ENCODE measurements at places on chromosomes 3 and 15.

GRCh38 chr3:39467394-39468107 lies at the start of gene MOBP:
MOBP (plus strand) TSS chr3:39467680; CDS start chr3:39502070, 34,390 bp downstream.
- no peak for DNase-seq

DNA sequence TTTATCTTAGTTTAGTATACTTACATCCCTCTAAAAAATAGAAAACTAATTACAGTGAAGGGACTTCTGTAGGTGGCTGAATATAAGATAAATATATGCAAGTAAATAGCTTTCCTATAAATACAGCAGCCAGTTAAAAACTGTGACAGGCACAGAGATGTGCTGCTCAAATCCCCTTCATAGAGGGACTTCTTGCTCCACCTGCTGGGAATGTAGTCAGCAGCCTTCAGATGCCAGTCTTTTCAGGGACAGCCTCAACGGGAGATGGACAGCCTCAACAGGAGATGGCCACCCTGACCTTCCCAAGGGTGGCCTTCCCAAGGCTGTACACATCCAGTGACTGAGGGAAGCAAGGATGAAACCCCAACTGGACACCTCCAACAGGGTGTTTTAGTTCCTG lies 15.7 kb upstream of the PRR23E start:
- DNase-seq, result no peak

DNA sequence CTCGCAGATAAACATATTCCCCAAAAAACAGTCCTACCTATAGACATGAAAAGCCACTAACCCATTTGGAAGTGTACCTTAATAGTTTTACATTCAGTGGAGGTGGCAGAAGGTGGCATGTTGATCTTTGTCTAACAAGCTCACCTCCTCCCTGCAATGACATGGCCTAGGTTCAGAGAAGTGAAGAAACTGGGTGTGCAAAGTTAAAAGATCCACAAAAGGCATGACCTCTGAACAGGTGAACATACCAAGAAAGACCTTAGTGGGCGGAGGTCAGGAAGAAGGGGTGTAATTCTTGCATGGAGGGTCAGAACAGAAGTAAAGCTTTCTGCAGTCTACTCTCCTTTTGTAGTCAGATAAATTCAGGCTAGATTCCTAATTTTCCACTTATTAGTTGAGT lies 822 bp downstream of the MRPL3 start:
- DNase-seq, result no peak

- no peak for DNase-seq
These were observed 94.0 kb upstream of the THBS1 start for GRCh38 chr15:39486621-39487457.

DNA sequence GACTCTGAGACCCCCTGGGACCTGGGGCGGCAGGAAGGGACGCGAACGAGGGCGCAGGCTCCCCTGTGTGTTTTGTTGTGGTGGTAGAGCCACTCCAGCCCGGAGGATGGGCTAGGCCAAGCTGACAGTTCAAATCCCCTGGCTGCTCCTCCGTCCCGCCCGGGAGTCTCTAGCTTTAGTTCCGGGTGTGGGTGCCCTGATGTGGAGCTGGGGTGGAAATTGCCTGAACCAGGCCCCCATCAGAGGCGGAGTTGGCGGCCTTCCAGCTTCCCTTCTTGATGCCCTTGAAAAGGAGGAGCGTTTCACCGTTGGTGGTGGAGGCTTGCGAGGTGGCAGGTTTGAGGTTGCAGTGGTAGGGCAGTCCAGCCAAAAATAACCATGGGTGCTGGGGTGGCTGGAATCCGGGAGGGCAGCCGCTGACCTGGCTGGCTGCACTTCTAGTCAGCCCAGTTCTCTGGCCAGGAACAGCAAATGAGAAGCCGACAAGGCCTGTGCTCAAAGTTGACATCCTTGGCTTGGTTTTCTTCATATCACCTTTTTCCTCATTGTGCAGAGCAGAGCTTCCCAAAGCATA lies 817 bp downstream of the CLK3 start:
- peak; percentile 7 for DNase-seq

GRCh38 chr3:196274585-196274984 lies 12.9 kb downstream of the PCYT1A start:
- DNase-seq, result no peak

DNA sequence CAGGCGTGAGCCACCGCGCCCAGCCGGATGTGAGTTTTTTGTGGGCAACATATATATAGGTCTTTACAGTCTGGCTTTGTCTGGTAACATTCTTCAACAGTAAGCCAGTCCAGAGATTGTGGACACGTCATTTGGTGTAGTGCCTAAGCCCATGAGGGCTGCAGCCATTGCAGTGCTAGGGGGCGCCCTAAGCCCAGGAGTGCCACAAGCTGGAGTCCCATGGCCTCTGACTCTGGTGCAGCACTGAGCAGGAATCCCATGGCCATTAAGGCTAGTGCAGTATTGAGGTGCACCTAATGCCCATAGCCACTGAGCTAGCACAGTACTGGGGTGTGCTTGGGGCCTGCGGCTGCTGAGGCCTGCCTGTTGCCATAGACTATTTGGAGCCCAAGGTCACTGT lies 136.4 kb upstream of the NDN start:
- no peak for DNase-seq

DNA sequence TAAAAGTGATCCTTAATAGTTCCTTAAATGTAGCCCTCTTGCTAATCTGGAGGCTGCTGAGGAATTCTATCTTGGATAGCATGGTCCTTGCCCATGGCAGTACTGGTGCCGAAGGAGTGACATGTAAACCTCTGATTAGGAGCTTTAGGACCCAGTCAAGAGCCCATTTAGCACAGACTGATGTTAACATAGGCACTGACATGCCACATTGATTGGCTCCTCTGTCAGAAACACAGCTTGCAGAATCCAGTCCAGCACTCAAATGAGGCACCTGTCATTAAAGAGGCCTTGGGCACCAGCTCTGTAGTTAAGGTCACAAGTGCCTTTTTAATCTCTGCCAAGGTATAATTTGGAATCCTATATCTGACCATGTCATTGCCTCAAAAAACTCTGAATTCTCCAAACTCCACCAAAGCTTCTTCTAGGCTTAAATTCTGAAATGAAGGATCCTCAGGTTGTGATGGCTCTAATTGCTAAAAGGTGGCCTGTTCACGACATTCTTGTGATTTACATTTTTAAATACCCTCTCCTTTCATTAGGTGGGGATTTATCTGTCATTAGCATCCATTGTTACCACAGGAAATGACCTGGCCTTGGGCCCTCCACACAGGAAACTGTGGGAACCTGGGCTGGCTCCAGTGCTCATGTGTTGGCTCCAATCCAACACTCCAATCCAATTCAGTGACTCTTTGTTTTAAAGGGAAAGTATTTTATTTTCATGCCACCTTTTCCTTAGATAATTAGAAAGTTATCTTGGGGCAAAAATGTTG lies 57.3 kb upstream of the RNF7 start:
- DNase-seq, result no peak

DNA sequence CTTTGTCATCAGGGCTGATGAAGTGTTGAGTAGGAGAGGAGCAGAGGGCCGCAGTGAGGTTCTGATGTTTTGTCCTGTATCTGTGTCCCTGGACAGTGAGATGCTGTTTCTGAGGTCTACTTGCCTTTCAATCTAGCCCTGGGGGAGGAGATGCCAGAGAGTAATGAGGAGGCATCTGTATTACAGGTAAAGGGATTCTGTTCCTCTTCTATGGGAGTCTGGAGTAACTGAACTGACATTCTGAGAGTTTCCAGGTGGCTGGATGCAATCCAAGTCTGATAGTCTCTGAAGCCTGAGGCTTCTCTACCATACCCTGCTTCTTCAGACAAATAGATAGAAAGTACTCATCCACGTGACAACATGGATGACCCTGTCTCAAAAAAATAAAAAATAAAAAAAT lies 60.9 kb downstream of the IL12A start:
- no peak for DNase-seq

DNA sequence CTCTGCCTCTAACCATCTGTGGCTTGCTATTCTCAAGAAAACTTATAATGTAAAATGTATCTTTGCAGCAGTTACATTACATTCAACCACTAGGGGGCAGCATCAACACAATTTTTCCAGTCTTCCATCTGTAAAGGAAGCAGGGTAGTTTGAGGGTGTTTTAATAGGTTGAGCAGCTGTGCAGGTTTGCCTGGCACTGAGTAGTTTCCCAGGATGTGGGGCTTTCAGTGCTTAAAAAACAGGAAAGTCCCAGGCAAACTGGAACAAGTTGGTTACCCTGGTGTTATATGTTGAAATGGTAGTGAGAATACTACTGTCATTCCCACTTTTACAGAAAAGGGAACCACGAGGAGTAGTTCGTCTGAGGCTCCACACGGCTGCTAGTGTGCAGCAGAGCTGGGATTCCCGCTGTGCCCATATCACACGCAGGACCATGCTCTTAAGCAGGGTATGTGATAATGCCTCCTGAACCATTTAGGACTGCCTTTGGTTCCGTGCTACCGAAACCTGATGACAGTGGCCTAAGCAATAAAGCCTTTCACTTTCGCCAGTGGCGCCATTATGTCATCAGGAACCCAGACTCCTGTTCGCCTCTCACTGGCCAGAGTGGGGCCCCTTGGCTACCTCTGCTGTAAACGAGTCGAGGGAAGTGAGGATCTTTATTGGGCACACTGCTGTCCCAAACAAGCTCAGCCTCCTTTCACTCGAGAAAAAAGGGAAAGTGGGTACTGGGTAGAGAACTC lies 64.7 kb upstream of the ZBTB38 start:
- DNase-seq, result peak; percentile 71

- no peak for DNase-seq
These were observed 12.1 kb upstream of the CNBP start for GRCh38 chr3:129195731-129196256.

DNA sequence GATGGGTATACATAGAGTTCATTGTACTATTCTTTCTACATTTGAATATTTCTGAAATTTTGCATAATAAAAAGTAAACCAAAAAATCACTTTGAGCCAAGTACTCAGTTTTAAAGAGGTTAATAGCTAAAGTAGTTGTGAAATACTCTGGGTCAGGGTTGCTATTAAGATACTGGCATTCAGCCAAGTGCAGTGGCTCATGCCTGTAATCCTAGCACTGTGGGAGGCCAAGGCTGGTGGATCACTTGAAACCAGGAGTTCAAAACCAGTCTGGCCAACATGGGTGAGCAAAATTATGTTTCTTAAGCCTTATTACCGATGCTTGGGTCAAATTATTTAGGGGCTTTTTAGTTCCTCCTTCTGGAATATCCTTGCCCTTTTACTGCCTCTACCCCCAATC lies 122.0 kb upstream of the MELTF start:
- peak; percentile 16 for DNase-seq

DNA sequence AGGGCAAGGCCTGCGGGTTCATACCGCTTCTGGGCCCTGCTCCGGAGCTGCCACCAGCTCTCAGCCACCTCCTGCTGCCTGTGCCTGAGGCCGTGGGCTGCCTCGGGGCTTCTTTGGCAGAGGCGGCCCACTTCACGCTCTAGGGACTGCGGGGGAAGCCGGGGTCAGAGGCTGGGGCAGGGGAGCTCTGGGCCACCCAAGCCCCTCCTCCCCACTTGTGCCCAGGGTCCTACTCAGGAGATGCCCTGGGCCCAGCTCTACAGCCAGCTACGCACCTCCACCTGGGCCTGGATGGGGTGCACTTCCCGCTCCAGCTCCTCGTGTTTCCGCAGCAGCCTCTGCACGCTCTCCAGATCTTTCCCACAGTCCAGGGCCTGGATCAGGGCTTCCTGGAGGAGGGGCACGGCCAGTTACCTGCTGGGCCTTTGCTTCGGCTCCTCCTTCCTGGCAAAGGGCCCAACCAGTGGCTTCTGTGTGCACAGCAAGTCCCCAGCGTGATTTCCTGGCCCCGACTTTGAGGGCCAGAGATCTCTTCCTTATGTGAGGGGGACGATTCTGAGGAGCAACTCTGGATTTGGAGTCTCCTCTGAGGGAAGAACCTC lies 24.0 kb downstream of the PLA2G4B start:
- DNase-seq, result no peak

DNA sequence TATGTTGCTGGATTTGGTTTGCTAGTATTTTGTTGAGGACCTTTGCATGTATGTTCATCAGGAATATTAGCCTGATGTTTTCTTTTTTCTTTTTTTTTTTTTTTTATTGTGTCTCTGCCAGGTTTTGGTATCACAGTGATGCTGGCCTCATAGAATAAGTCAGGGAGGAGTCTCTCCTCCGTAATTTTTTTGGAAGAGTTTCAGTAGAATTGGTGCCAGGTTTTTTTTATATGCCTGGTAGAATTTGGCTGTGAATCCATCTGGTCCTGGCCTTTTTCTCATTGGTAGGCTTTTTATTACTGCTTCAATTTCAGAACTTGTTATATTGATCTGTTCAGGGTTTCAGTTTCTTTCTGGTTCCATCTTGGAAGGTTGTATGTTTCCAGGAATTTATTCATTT lies 165.8 kb downstream of the VPS8 start:
- DNase-seq, result no peak

DNA sequence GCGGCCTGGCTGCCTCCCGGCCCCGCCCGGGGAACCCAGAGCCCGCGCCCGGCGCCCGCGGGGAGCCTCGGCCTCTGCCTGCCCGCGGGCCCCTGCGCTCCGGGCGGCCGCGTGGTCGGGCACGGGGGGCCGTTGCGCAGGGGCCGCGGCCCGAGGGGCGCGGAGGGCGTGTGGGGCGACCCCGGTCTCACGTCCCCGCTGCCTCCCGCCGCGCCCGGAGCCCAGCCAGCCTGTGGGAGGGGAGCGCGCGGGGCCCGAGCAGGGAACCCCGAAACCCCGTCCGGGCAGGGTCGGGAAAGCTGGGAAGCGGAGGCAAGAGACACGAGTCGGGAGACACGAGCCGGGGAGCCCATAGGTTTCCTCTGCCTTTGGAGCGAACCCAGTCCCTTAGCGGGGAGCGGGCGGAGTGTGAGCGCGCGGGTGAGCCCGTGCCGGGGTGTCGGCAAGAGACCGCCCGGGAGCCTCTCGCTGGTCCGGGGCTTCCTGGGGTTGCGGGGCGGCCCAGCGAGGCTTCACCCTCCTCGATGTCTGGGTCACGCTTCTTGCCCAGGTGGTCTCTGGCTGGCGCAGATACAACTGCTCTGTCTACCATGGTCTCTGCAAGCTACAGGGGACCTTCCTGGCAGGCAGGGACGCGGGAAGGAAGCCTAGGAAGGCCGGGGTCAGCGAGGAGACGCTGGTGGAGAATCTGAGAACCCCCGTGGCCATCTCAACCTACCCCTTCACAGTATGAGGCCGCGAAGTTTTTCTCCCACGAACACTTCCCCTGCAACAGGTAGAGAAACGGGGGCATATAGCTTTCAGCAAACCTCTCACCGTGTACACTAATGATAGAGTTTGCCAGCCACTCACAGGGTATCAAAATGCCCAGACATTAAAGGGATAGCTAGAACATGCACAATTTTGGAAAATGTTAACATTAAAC lies 586 bp downstream of the LRRK1 start:
- no peak for DNase-seq

DNA sequence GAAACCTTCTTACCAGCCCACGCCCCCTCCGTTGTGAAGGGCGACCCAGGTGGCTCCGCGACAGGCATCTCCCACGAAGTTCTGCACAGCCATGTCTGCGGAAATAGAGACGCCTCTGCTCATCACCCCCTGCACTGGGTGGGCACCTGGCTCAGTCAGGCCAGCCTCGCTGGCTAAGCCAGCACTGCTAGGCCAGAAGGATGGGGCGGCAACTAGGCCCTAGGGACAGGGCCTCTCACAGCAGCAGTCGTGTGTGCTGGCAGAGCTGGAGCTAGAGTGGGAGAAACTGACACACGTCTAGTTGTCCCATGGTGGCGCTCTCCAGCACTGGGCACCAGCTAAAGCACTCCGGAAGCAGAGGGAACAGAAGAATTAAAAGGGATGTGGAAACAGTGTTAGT lies 12.5 kb upstream of the ZXDC start:
- DNase-seq, result no peak
